ENCODE measurements at places on chromosomes 7 and 10.

- no peak for DNase-seq
Observed at GRCh38 chr10:100968863-100969186, 479 bp upstream of the SEMA4G start.

GRCh38 chr10:44343843-44344242, 41.1 kb downstream of the CXCL12 start:
- DNase-seq: no peak

- DNase-seq: no peak
Observed at GRCh38 chr7:29839921-29840320, 33.6 kb downstream of the WIPF3 start.

GRCh38 chr7:143367972-143368371, 5.5 kb upstream of the FAM131B start:
- no peak for DNase-seq

GRCh38 chr7:79051915-79052314, 401.6 kb downstream of the MAGI2 start:
- DNase-seq: peak; percentile 8
